GM12891 (cell line): ENCODE measurements at places on chromosomes 7 and 10.

- no peak for DNase-seq
Observed at GRCh38 chr7:88933285-88933684, 137.7 kb upstream of the TEX47 start.

- DNase-seq = no peak
Observed at GRCh38 chr7:10121631-10122030, 852.0 kb upstream of the PHF14 start.

GRCh38 chr10:43041422-43042342, 35.2 kb upstream of the RET start:
- DNase-seq = no peak

- DNase-seq = no peak
Observed at GRCh38 chr7:133275446-133276095, 22.7 kb downstream of the EXOC4 start.

DNA sequence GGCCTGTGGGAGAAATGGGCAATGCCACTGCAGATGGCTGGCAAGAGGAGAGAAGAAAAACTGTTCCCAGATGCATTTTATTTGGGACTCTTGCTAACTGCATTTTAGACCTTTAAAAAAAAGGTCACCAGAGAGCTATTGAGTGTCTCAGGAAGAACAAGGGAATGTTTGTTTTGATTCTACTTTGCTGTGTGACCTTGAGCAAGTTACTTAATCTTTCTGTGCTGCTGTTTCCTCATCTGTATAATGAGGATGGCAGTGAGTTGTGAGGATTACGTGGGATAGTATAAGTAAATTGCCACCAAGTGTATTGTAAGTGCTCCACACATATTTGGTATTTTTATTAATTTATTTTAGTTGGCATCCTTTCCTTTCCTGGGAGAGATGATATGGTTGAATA, 142.0 kb upstream of the AGK start:
- DNase-seq = no peak

DNA sequence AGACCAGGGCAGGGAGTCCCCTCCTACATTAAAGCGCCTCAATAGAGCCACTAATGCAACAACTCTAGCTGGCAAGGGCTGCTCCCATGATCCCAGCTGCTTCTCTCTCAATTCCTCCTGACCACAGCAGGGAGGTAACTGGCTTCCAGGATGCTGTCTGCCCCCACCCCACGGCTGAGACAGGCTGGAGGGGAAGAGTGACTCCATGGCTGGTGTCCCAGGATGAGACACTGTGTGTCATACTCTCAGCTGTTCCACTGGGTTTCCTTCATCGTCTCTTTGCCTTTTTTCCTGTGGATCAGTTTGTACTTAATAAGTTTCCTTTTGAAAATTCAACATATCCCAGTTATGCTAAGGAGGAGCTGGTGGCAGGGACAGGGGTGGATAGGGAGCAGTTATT, 27.7 kb upstream of the MYH16 start:
- DNase-seq = no peak

DNA sequence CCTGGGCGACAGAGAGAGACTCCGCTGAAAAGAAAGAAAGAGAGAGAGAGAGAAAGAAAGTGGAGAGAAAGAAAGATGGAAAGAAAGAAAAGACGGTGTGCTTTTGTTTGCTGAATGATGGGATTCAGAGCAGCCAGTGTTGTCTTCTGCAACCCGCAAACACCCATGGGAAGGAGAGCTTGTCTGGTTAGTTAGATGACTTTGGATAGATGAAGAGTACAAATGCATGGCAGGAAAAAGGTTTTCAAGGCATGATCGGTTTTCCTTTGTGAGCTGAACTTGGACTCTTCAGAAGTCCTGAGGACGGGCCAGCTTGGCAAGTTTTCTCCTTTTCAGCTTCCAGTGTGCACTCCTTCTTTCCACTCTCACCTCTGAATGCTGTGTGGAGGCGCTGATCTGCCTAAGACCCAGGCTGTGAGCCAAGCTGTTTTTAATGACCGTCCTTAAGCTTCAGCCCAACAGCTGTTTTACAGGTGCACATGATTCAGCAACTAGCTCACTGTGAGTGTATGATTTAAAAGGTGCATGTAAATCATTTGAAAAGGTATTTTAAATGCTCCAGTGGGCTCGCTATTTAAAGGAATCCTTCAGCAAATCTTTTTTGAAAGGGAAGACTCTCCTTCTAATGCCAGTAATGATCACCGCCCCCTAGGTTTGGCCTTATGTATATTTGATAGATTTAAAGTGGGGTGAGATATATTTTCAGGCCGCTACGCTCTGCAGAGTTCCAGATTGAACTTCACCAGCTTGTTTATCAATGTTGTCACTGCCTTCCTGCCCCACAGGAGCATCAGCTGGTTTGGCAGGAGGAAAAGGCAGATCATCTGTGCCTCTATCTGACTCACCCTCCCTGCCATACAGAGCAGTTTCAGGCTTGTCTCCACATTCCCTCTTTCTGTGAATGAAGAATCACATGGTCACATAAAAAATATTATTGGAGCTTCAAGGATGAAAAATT, 115.0 kb downstream of the PLXDC2 start:
- no peak for DNase-seq

GRCh38 chr7:150476819-150477631, 26.6 kb downstream of the GIMAP8 start:
- DNase-seq = no peak

GRCh38 chr10:26857991-26858706, 2.6 kb downstream of the ABI1 start:
- DNase-seq = no peak

DNA sequence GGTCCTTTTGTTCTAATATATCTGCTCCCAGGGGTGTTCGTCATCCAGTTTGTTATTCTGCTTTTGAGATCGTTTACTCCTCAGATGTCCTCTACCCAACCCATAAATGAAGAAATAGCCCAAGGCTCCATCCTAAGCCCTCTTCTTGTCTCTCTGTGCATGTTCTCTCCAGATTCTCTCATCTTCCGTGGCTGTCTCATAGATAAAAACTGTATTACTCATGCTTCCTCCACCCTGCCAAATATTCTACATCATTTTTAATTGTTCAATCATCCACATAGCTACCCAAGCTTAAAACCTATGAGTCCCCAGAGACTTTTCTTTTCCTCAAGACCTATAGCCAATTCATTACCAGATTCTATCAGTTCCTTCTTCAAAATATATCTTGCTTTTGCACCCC, 44.9 kb downstream of the CAV1 start:
- DNase-seq = no peak
